ENCODE measurements at places on chromosomes 1 and 21.

DNA sequence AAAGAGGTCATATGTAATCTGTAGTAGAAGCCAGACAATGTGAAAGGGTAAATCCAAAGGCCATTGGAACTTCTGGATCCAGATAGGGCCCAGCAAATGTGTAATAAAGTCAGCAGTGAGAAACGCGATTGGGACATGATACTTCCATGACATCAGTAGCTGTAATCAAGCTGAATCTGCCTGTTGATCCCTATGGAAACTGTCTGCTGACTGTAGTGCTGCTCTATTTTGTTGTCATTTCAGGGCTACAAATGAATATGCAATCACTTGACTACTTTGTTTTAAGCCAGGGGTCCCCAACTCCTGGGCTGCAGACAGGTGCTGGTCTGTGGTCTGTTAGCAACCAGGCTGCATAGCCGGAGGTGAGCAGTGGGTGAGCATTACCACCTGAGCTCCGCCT lies 46.0 kb upstream of the RHOU start:
- no peaks in the 10 kb centered on the region for H3K36me3 ChIP-seq
- H3K4me3 ChIP-seq = no peak overlapping the region
- H3K27me3 ChIP-seq = no peaks in the 10 kb centered on the region
- no peak for DNase-seq
- no peak overlapping the region for H3K27ac ChIP-seq

DNA sequence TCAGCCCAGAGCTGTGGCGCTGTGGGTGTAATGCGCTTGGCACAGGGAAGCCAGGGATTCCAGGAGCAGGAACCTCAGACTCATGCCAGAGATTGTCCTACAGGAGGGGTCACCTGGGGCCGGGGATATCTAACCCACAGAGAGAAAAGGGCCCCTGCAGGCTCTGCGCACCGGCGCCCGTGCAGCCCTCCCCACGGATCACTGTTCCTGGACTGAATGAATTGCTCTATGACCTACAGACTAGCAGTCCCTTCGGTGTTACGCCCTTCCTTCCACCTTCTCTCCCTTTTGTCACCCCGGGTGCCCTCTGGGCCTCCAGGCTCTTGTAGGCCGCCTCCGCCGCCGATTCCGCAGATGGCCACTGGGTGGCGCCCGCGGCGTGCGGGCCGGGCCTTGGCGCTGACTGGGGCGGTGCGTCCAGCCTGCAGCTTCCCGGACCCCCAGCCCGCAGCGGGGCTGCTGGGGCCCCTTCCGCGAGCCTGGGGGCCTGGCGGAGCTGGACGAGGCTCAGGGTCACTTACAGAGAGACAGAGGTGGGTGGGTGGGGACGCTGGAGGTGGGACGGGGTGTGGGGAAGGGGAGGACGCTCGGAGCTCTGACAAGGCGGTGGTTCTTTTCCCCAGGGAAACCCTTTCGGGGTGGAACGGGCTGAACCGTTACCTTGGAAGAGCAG lies 101.3 kb downstream of the IER5 start:
- H3K27me3 ChIP-seq = peaks cover 13% of the 10 kb centered on the region
- DNase-seq = peak; percentile 90
- H3K36me3 ChIP-seq = no peaks in the 10 kb centered on the region
- H3K4me3 ChIP-seq = no peak overlapping the region
- peaks cover 4% of the 10 kb centered on the region for H3K4me1 ChIP-seq
- no peak overlapping the region for H3K27ac ChIP-seq

DNA sequence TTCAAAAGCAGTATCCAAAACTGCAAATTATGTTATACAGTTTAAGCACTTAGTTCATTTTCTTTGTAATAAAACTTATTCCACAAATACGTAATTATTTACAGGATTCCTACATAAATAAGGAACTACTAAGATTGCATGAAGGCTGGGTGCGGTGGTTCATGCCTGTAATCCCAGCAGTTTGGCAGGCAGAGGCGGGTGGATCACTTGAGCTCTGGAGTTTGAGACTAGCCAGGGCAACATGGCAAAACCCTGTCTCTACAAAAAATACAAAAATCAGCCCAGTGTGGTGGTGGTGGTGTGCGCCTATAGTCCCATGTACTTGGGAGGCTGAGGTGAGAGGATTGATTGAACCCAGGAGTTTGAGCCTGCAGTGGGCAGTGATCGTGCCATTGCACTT lies 69.3 kb downstream of the POU2F1 start:
- no peak for DNase-seq
- no peaks in the 10 kb centered on the region for H3K36me3 ChIP-seq
- H3K4me3 ChIP-seq = no peak overlapping the region
- peaks cover 31% of the 10 kb centered on the region for H3K4me1 ChIP-seq
- H3K27ac ChIP-seq = no peak overlapping the region

GRCh38 chr1:70909262-70909822 lies 138.3 kb downstream of the PTGER3 start:
- no peak overlapping the region for H3K27ac ChIP-seq
- H3K27me3 ChIP-seq = no peaks in the 10 kb centered on the region
- no peak overlapping the region for H3K4me3 ChIP-seq
- DNase-seq = no peak
- H3K4me1 ChIP-seq = peaks cover 5% of the 10 kb centered on the region
- no peaks in the 10 kb centered on the region for H3K36me3 ChIP-seq

GRCh38 chr1:8047112-8047511 lies 21.0 kb upstream of the ERRFI1 start:
- no peak for DNase-seq
- H3K27me3 ChIP-seq = peaks cover 3% of the 10 kb centered on the region
- no peak overlapping the region for H3K4me3 ChIP-seq
- peaks cover 32% of the 10 kb centered on the region for H3K4me1 ChIP-seq
- no peak overlapping the region for H3K27ac ChIP-seq

DNA sequence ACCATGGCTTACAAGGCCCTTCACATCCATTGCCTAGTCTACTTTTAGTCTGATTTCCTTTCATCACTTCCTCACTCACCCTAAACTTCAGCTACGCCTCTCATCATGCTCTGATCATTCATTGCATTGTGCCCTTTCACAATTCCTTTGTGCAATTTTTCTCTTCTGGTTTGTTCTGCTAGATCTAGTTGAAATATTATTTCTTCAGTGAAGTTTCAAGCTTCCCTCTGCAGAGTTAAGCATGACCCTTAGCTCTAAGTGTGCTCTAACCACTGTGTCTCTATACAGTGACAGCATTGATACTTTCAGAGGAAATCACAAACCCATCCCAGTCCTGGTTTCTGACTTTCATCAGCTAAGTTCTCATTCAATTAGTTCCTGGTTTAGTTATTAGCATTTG lies 166.1 kb downstream of the PLA2G4A start:
- H3K36me3 ChIP-seq = no peaks in the 10 kb centered on the region
- H3K27ac ChIP-seq = no peak overlapping the region
- H3K27me3 ChIP-seq = no peaks in the 10 kb centered on the region
- no peak for DNase-seq

GRCh38 chr1:37448691-37449417 lies 25.5 kb upstream of the ZC3H12A start:
- no peaks in the 10 kb centered on the region for H3K36me3 ChIP-seq
- H3K4me3 ChIP-seq = no peak overlapping the region
- no peak for DNase-seq
- no peak overlapping the region for H3K27ac ChIP-seq

DNA sequence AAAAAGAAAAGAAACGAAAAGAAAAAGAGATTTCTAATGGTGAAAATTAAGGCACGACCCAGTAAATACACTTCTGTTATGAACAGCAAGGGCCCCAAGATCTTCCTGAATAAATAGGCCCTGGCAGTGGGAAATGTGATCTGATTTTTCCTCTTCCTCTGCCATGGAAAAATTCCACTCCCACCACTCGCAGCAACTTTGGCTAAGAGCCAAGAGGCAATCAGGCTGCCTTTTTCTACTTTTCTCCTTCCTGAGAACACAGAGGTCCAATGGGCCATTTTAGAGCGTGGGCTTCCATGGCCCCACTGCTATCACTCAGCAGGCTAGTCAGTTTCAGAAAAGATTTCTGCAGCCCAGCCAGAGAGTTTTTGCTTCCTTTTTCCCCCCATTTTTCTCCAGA lies 33.7 kb upstream of the AK4 start:
- H3K36me3 ChIP-seq = no peaks in the 10 kb centered on the region
- DNase-seq = no peak
- H3K27me3 ChIP-seq = peaks cover 8% of the 10 kb centered on the region
- H3K27ac ChIP-seq = no peak overlapping the region
- H3K4me3 ChIP-seq = no peak overlapping the region

DNA sequence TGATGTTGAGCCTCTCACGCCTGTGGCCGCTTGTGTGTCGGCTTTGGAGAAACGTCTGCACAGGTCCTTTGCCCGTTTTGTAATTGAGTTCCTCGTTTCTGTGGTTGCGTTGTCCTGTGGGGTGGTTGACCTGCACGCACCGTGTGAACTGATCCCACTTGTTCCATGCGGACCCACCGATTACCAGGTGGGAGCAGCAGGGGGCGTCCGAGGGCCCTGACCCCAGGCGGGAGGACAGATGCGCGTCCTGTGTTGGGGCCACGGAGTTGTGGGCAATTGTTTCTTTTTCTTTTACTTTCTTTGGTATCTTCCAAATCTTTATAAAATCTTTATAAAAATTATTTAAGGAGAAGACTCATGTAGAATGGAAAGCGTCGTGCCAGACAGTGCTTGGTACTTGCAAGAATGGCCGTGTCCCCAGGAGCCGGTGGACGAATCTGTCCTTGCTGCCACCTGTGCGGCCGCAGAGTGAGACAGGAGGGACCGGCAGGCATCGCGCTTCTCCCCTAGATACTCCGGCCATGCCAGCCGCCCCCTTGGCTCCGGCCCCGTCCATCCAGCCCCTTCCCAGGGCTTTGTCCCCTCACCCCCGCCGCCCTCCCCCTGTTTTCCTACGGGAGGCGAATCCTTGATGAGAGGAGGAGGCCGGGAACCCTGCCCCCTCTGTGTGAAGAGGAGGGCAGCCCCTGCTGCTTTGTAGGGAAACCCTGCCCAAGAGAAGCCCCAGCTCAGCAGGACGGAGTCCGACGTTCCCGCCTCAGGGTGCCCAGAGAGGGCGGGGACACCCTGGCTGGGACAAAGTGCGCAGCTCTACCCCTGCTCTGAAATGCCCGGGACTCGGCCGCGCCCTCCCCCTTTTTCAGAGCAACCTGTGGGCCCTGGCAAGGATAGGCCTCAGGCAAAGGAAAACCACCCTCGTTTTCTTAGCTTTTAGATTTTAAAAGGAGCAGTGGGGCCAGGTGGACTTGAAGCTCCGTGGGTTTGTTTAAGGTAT lies 41.7 kb downstream of the PRKCZ start:
- peaks cover 3% of the 10 kb centered on the region for H3K4me1 ChIP-seq
- peak; percentile 67 for DNase-seq
- H3K4me3 ChIP-seq = no peak overlapping the region
- no peaks in the 10 kb centered on the region for H3K36me3 ChIP-seq

GRCh38 chr1:153849487-153850185 lies 73.1 kb downstream of the GATAD2B start:
- H3K27me3 ChIP-seq = no peaks in the 10 kb centered on the region
- H3K4me1 ChIP-seq = peaks cover 41% of the 10 kb centered on the region
- H3K27ac ChIP-seq = peak overlapping the region; percentile 89
- peaks cover 59% of the 10 kb centered on the region for H3K36me3 ChIP-seq

- H3K27ac ChIP-seq = no peak overlapping the region
- no peak overlapping the region for H3K4me3 ChIP-seq
- H3K27me3 ChIP-seq = peaks cover 16% of the 10 kb centered on the region
- DNase-seq = no peak
These were observed 100.9 kb downstream of the RIPK4 start for GRCh38 chr21:41665766-41666595.

GRCh38 chr1:55938861-55939260 lies 640.5 kb downstream of the PLPP3 start:
- no peak overlapping the region for H3K27ac ChIP-seq
- no peaks in the 10 kb centered on the region for H3K27me3 ChIP-seq
- no peak for DNase-seq
- H3K4me1 ChIP-seq = no peaks in the 10 kb centered on the region

DNA sequence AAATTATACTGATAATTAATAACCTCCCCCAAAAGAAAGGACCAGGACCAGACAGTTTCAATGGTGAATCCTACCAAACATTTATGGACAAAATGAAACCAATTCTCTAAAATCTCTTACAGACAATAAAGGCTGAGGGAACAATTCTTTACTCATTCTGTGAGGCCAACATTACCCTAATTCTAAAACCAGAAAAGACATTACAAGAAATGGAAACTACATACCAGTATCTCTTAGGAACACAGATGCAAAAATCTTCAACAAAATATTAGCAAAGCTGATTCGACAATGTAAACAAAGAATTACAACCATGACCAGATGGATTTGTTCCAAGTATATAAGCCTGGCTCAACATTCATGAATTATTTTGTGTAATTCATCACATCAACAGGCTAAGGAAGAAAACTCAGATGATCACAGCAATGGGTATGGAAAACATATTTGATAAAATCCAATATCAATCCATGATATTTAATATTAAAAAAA lies 8.6 kb downstream of the TMED5 start:
- peak overlapping the region; percentile 76 for H3K4me3 ChIP-seq
- no peak for DNase-seq
- H3K4me1 ChIP-seq = peaks cover 68% of the 10 kb centered on the region
- peak overlapping the region; percentile 68 for H3K27ac ChIP-seq
- peaks cover 74% of the 10 kb centered on the region for H3K36me3 ChIP-seq

GRCh38 chr21:29074783-29075182 lies 1.3 kb upstream of the CCT8 start:
- peak overlapping the region; percentile 83 for H3K27ac ChIP-seq
- peaks cover 46% of the 10 kb centered on the region for H3K36me3 ChIP-seq
- H3K27me3 ChIP-seq = no peaks in the 10 kb centered on the region
- H3K4me3 ChIP-seq = peak overlapping the region; percentile 29
- DNase-seq = no peak

DNA sequence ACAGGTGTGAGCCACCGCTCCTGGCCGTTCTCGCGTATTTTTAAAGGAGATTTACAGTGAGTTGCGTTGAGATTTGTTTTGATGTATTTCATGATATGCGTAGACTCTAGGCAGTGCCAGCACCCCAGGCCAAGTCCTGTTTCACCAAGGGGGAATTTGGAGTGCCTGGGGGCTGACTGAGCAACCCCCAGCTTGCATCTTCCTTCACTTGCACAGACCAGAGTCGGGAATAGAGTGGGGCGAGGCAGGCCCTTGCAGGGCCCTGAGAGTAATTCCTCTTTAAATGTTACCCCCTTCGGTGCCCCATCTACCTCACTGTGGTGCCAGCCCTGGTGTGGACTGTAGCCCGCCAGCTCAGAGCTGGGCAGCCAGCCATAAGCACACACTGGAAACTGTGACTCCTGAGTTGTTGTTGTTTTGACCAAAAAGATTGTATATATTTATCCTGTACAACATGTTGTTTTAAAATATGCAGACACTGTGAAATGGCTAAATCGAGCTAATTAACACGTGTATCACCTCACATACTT lies 269.5 kb downstream of the NPHP4 start:
- no peaks in the 10 kb centered on the region for H3K36me3 ChIP-seq
- no peak overlapping the region for H3K27ac ChIP-seq
- no peak overlapping the region for H3K4me3 ChIP-seq
- no peak for DNase-seq
- H3K27me3 ChIP-seq = peaks cover 6% of the 10 kb centered on the region

DNA sequence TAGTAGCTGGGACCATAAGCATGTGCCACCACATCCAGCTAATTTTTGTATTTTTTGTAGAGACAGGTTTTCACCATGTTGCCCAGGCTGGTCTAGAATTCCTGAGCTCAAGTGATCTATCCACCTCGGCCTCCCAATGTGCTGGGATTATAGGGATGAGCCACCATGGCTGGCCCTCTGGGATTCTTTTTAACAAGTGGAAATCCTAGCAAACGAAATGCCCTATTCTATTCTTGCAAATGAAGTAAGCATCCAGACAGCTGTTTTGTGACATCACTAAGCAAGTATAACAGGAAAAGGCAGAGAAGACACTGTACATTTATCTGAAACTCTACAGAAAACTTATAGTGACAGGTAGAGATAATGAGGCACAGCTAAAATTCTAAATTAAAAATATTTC lies 86.4 kb downstream of the DDAH1 start:
- no peak for DNase-seq
- H3K4me3 ChIP-seq = no peak overlapping the region
- no peak overlapping the region for H3K27ac ChIP-seq
- H3K36me3 ChIP-seq = no peaks in the 10 kb centered on the region

All from activated T-cell treated with anti-CD3 and anti-CD28 coated beads, Interleukin-2, amount 50 U/mL, for 24 hours (primary cell).